Activated naive CD4-positive, alpha-beta T cell treated with anti-CD3 and anti-CD28 coated beads, Interleukin-2, amount 10 ng/mL, durations not matched to agents 7 days and 5 days (primary cell): ENCODE measurements at places on chromosomes 6 and 20.

DNA sequence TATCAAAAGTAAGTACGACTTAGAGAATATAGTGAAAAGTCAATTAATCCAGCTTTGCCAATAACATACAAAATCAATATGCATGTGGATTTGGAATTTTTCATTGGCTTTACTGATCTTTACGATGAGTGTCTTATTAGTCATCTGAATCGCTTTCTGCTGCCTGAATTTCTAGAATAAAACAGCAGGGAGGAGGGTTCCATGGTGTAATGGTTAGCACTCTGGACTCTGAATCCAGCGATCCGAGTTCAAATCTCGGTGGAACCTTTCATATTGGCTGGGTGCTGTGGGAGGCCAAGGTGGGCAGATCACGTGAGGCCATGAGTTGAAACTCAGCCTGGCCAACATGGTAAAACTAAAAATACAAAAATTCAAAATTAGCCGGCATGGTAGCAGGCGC, 448.8 kb downstream of the RNF144B start:
- no peaks in the 10 kb centered on the region for H3K27me3 ChIP-seq
- H3K27ac ChIP-seq: no peak overlapping the region
- H3K36me3 ChIP-seq: no peaks in the 10 kb centered on the region
- no peaks in the 10 kb centered on the region for H3K4me1 ChIP-seq
- no peak overlapping the region for H3K4me3 ChIP-seq

- no peaks in the 10 kb centered on the region for H3K27me3 ChIP-seq
- H3K36me3 ChIP-seq: peaks cover 70% of the 10 kb centered on the region
- peak overlapping the region; percentile 46 for H3K27ac ChIP-seq
- no peak overlapping the region for H3K4me3 ChIP-seq
These were observed 11.5 kb downstream of the BRD2 start for GRCh38 chr6:32979720-32980487.

DNA sequence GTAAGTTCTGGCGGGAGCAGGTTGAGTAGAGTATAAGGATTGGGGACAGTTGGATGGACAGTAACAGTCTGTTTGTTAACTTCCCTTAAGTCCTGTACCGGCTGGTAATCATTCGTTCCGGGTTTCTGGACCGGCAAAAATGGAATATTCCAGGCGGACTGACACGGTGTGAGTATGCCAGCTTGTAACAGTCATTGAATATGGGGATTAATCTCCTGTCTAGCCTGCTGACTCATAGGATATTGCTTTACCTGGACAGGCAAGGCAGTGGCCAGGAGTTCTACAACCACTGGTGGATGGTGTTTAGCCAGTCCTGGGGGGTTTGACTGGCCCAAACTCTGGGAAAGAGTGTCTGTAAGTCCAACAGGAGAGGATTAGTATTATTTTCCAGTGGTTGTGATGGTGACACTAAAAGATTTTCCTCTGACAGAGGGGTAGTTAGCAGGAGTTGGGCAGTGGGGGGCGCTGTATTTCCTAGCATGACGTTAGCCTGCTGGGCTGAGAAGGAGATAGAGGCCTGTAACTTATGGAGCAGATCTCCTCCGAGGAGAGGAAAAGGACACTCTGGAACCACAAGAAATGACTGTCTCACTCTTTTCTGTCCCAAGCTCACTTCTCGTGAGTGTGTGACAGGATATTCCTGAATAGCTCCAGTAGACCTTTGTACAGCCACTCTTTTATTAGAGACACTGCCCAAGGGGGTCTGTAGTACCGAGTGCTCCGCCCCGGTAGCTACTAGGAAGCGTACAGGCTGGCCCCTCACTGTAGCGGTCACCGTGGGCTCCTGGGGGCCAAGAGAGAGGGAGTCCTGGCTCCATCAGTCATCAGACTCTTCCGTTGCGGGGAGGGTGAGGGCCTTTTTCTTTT, 152.2 kb downstream of the TRIM27 start:
- no peak for DNase-seq
- H3K4me1 ChIP-seq: peaks cover 2% of the 10 kb centered on the region
- H3K27ac ChIP-seq: peak overlapping the region; percentile 31
- H3K27me3 ChIP-seq: peaks cover 100% of the 10 kb centered on the region
- H3K36me3 ChIP-seq: peaks cover 15% of the 10 kb centered on the region

GRCh38 chr6:13769655-13770053, 44.7 kb downstream of the MCUR1 start:
- peaks cover 11% of the 10 kb centered on the region for H3K27me3 ChIP-seq
- H3K27ac ChIP-seq: no peak overlapping the region
- H3K36me3 ChIP-seq: no peaks in the 10 kb centered on the region
- H3K4me1 ChIP-seq: peaks cover 25% of the 10 kb centered on the region

DNA sequence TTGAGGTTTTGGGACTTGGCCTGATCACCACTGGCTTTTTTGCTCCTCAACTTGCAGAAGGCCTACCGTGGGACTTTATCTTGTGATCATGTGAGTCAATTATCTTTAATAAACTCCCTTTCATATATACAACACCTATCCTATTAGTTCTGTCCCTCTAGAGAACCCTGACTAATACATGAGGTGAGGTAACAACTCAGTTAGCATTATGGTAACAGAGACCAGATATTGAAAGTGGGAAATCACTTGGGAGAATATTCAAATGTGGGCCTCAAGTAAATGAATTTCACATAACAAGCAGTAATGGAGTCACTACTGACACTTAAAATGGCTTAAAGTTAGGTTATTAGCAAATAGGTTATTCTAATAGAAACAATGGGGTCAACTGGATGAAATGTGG, 438.1 kb upstream of the AGPAT4 start:
- no peak overlapping the region for H3K27ac ChIP-seq
- no peak for DNase-seq
- no peaks in the 10 kb centered on the region for H3K27me3 ChIP-seq
- H3K4me3 ChIP-seq: no peak overlapping the region

DNA sequence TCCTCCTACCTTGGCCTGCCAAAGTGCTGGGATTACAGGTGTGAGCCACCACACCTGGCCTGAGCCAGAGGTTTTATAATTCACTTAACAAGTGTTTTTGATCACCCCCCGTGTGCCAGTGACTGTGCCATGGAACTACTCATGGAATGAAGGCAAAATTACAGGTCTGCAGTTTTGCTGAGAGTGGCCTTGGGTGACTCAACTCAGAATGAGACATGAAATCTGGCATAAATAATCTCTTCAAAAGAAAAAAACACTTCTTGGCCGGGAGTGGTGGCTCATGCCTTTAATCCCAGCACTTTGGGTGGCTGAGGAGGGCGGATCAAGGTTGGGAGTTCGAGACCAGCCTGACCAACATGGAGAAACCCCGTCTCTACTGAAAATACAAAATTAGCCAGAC, 166.9 kb upstream of the SALL4 start:
- H3K27ac ChIP-seq: no peak overlapping the region
- H3K4me1 ChIP-seq: no peaks in the 10 kb centered on the region
- DNase-seq: no peak
- H3K36me3 ChIP-seq: no peaks in the 10 kb centered on the region
- no peak overlapping the region for H3K4me3 ChIP-seq

- peaks cover 91% of the 10 kb centered on the region for H3K27me3 ChIP-seq
- no peak for DNase-seq
- H3K4me1 ChIP-seq: no peaks in the 10 kb centered on the region
- H3K4me3 ChIP-seq: no peak overlapping the region
- H3K36me3 ChIP-seq: no peaks in the 10 kb centered on the region
These were observed 48.1 kb upstream of the HLA-E start for GRCh38 chr6:30441171-30441570.

DNA sequence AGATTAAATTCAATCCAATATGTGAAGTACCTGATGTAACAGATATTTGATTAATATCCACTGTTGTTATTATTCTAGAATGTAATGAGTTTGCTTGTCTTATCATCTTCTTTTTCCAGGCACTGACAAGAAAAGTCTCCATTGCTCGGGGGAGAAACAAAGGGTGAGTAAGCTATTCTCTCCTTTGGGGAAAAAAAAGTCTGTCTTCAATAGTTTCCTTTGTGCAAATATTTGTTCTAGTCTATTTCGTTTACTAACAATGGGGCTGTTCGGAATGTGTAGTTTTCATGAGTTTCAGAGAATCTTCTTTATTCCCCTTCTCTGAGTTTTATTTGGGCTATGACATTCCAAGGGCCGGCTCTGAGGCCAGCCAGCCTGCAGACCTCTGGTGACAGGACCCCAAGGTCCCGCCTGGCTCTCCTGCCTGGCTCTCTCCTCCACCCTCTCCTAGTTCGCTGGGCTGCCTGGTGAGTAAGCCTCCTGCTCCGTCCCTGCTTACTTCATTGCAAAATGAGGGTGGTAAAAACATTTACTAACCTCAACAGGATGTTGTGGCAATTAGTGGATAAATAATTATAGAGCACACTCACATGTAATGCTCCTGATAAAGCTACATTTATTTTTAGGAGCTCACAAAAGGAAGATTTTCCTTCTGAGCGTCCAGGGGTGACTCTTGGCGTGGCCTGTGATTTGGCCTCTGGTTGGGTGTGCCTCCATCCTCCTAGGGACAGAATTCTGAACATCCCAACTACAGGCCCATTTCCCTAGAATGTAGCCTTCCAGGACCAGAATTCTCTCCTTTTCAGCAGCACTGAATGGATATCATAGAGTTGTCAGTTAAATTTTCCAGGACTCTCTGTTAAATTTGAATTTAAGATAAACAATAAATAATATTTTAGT, 43.1 kb upstream of the SNX9 start:
- no peak for DNase-seq
- H3K4me1 ChIP-seq: no peaks in the 10 kb centered on the region
- no peak overlapping the region for H3K4me3 ChIP-seq
- H3K36me3 ChIP-seq: no peaks in the 10 kb centered on the region

DNA sequence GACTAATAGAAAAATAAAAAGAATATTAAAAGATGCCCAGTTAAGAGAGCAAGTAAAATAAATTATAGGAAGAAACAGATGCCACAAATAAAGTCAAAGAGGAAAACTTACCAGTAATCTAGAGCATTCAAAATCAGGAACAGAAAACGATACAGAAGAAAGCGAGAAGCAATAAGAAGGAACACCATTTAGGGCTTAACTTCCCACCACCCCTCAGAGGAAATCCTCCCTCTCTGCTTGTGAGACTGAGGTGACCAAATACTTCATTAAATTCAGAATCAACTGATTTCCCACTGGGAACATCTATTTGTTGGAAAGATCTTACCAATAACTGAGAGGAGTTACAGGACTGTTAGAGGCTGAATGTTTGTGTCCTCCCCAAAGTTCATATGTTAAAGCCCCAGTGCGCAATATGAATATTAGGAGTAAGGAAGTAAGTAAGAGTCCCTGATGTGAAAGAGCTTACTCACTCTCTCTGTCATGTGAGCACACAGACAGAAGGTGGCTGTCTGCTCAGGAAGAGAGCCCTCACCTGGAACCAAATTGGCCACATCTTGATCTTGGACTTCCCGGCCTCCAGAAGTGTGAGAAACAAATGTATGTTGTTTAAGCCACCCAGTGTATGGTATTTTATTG, 19.5 kb downstream of the KATNA1 start:
- H3K27ac ChIP-seq: peak overlapping the region; percentile 61
- peaks cover 30% of the 10 kb centered on the region for H3K36me3 ChIP-seq
- no peak for DNase-seq
- H3K27me3 ChIP-seq: no peaks in the 10 kb centered on the region
- H3K4me3 ChIP-seq: no peak overlapping the region

DNA sequence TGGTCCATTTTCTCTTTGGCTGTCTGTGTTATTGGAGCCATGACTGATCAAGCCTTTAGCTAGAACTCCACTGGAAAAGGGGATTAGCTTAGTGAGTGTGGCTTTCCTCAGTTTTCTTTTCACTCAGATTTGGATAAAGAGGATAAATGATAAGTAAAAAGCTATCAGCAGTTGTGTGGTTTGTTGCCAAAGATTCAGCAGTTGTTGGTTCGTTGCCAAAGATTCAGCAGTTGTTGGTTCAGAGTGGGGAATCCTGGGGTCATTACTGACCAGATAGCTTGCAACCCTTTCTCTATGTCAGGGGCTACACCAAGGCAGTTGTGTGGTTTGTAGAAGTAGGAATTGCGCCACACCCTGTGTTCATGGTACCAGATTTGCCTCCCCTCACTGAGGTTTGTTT, 107.7 kb upstream of the SCP2D1 start:
- H3K27me3 ChIP-seq: no peaks in the 10 kb centered on the region
- H3K4me3 ChIP-seq: no peak overlapping the region
- peaks cover 7% of the 10 kb centered on the region for H3K4me1 ChIP-seq
- DNase-seq: no peak
- H3K27ac ChIP-seq: no peak overlapping the region

DNA sequence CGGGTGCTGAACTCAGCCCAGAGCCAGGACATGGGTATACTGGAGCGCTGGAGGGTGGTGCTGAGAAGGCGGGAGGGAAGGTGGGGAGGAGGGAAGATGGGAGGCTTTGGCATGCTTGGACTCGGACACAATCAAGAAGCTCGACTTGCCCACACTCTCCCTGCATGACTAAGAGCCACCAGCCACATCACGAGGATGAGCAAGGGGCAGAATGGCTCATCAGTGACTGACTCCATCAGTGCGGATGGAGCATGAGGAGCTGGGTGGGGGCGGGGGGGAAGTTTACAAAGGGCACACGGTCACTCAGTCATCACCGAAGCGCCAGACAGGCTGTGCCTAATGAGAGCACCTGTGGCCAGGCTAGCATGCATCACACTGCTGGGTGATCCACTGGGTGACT, 222.8 kb downstream of the KIF16B start:
- H3K36me3 ChIP-seq: no peaks in the 10 kb centered on the region
- no peak overlapping the region for H3K27ac ChIP-seq
- no peaks in the 10 kb centered on the region for H3K4me1 ChIP-seq
- DNase-seq: no peak

DNA sequence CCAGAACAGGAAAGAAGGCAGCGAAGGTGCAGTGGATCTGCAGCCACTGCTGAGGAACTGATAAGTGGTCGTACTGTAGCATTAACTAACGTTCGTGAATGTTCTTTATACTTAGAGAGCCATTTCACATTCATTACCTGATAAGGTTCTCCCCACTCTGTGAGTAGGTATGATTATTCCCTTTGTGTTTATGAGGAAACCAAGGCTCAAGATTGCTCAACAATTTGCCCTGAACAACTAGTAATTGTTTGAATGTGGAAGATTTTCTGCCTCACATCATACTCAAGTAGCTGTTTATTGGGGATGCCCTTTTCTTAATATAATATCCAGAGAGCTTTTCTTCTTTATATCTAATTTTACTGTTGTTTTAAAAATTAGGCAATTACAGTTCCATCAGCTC, 24.9 kb upstream of the ELOVL5 start:
- no peaks in the 10 kb centered on the region for H3K36me3 ChIP-seq
- H3K4me1 ChIP-seq: no peaks in the 10 kb centered on the region
- peaks cover 26% of the 10 kb centered on the region for H3K27me3 ChIP-seq
- no peak overlapping the region for H3K4me3 ChIP-seq
- H3K27ac ChIP-seq: no peak overlapping the region

- no peak overlapping the region for H3K27ac ChIP-seq
- DNase-seq: no peak
- no peak overlapping the region for H3K4me3 ChIP-seq
- no peaks in the 10 kb centered on the region for H3K4me1 ChIP-seq
- peaks cover 4% of the 10 kb centered on the region for H3K27me3 ChIP-seq
These were observed 83.2 kb upstream of the OGFRL1 start for GRCh38 chr6:71205336-71205956.
